ENCODE measurements at places on chromosomes 3 and 15.

- DNase-seq = no peak
Observed at GRCh38 chr3:88930611-88931010, 176.8 kb upstream of the EPHA3 start.

DNA sequence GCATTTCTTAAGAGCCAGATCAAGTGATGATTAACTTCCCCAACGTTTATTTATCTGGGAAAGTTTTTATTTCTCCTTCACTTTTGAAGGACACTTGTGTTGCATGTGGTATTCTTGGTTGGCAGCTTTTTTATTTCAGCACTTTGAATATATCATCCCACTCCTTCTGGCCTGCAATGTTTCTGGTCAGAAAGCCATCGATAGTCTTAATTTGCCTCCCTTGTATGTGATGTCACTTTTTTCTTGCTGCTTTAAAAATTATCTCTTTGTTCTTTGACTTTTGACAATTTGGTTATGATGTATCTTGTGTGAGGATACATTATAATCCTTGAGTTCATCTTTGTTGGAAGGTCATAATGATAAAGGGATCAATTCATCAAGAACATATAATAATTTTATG is 503.2 kb downstream of the OTOL1 start:
- no peak for DNase-seq

- DNase-seq = no peak
Observed at GRCh38 chr3:133169331-133170068, 131.3 kb downstream of the TMEM108 start.

- no peak for DNase-seq
Observed at GRCh38 chr3:31710123-31710803, 177.5 kb downstream of the STT3B start.

Data from MG63 (cell line).